Right renal cortex interstitium (tissue), 3 donors: ENCODE measurements at places on chromosomes 6 and 20. TPM values are rescaled to one million over a fixed set of nuclear protein-coding genes. Genes with fewer than 3 reads are reported as not detected.

GRCh38 chr6:3409699-3410384 lies 47.0 kb downstream of the SLC22A23 start:
- DNase-seq, result no peak

DNA sequence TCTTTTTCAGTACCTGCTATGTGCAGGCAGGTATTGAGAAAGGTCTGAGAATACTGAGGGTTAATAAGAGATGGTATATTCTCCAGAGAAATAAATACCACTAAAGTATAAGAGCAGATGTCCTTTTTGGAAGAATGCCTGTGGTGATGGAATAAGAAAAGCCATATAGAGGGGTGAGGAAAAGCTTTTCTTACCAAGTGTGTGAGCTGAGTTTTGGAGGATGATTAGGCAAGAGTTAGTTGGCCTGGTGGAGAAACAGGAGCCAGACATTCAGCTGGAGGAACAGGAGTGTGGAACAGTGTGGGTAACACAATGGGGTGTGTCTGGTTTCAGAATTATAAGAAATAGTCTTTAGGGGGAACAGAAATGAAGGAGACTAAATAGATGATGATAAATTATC lies 19.9 kb downstream of the ZNF451 start:
- DNase-seq, result no peak

GRCh38 chr20:1154226-1154625 lies 30.6 kb downstream of the TMEM74B start:
- no peak for DNase-seq

Gene PPP1R16B
- 8.3 TPM for polyA plus RNA-seq

Gene MYLK2
- 0.57 TPM for polyA plus RNA-seq

GRCh38 chr6:33817489-33817888 lies 13.7 kb upstream of the MLN start:
- DNase-seq, result no peak

GRCh38 chr20:40254023-40254772 lies 434.8 kb downstream of the MAFB start:
- no peak for DNase-seq

DNA sequence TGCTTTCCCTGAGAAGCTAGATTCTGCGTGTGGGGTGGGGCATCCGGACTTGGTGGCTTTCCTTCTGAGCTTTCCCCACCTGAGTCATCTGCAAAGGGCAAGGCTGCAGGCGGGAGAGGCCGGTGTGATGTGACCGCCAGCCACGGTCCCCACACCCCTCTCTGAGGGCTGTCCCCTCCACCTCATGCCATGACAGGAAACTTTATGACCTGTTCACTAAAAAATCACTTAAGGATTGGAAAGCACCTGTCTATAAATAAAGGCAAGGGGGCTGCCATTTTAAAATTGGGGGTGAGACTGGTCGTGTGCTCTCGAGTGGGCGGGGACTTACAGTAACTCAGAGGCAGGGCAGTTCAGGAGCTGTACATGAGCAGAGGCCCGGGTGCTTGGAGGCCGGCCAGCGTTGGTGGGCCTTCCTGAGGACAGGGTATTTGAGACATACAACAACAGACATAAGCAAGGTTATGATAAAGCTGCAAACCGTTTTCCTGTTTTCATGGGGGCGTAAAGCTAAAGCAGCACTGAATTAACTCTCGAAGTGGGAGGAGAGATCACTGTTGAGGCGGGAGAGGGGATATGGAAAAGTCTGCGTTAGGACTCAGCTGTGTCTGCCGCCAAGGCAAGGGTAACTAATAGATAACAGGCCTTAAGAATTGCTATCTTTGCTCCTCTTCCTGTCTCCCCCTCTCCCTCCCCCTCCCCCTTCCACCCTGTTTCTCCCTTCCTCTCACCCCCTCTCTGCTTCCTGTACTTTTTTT lies 16.1 kb upstream of the SERPINB1 start:
- no peak for DNase-seq

DNA sequence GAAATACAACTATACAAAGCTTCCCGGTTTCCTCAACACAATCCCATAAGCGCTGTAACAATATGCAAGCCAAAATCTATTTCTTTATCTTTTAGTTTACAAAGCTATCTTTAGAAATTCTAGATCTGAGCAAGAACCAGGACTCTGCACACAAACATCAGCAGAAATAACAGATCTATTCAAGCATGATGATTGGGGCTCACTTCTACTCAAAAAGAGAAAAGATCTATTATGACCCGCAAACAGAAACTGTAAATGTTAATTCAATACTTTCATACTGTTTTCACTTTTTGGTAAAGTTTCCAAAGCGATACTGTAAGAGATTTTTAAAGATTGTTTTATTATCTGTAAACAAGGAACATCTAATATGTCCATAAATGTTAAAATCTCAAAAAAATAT lies 86.6 kb downstream of the SESN1 start:
- no peak for DNase-seq

Gene SEMG1
- not detected for polyA plus RNA-seq

DNA sequence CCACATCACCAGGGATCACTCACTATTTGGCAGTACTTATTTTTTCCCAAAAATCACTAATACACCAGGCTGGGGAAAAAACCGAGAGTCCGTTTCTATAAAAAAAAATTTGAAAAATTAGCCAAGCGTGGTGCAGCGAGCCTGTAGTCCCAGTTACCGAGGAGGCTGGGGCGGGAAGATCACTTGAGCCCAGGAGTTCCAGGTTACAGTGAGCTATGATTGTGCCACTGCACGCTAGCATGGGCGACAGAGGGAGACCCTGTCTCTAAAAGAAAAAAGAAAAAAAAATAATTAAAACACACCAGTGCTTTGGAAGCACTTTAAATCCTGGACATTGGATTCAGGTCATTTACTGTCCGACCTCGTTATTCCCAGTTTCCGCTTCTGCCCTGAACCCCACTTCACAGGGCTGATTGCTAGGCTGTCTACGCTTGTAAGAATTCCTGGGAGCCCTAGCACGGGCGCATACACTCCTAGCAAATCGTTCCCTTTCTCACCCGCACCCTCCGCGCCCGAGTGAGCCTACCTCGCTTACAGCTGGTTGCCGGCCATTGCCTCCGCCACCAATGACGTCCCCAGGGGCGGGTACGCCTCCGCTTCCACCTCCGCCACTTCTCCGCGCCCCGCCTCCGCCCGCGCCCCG lies at the start of gene TPMT:
TPMT (minus strand) TSS at position 571 of the 643 bp plus-strand sequence. CDS start 5,950 bp downstream, outside the sequence.
- no peak for DNase-seq

DNA sequence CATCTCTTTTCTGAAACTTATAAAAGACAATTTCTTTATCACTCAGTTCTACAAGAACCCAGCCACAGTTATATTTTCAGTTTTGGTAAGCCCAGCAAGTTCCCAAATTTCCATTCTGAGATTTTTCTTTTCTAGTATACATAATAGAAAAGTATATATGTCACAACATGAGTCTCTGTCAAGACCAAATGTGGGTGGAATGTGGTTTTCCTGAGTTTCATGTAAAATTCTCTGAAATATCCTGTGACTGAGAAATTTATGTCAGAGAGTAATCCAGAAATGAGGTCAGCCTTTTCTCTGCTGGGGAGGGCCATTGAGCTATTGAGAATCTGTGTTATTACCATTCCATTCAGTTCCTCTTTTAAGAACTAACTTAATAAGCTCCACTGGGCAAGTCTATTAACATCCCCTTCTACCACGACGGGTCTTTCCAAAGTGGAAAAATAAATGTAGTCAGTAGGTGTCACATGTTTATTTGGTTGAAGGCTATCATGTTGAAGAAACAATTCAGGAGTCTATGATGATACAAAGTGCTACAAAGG lies 100.7 kb upstream of the HMGN3 start:
- DNase-seq, result no peak

Gene COL9A1
- 39.3 TPM for polyA plus RNA-seq

DNA sequence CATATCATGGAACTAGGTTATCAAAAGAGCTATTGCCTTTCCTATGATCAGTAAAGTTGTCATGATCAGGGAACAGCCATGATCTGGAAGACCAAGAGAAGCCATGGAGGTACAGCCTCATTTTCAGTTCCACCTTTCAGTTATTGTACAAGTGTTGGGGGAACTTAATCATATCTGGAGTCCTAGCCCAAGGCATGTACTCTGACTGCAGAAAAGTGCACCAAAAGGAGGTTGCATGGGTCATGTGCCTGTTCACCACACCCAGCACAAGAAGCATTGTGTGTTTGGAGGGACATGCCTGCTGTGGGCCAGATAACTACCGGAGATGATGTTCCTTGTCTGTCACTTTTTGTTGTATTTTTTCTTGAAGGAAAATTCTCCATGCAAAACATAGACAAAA lies 185.8 kb upstream of the MAN1A1 start:
- DNase-seq, result no peak

Gene SPTLC3
- 20.3 TPM for polyA plus RNA-seq

- DNase-seq, result no peak
Observed at GRCh38 chr6:382883-383810, 8.4 kb upstream of the IRF4 start.

Gene PHACTR3
- polyA plus RNA-seq, result 13.2 TPM
